HS-5 (cell line): ENCODE measurements at places on chromosomes 3 and 15.

DNA sequence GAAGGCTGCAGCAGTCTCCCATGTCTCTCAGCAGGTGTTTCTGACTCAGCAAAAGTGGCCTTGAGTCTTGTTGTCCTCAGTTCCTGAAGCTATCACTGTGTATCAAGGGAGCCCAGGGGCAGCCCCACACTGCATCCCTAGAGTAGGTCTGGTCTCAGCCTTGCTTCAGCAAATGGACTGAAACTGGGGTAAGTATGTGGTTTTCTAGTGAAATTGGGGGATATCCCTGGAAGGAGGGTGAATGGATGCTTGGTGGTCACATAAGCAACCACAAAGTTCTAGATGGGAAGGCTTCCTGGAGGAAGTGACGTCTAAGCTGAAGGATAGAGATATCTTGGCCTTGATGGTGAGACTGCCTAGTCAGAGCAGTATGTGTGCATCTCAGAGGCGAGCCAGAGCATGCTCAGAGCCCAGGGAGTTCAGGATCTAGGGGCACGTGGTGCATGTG lies 38.4 kb downstream of the TMEM158 start:
- no peak for DNase-seq

- DNase-seq: no peak
Observed at GRCh38 chr3:186643493-186643892, 3.3 kb downstream of the FETUB start.

DNA sequence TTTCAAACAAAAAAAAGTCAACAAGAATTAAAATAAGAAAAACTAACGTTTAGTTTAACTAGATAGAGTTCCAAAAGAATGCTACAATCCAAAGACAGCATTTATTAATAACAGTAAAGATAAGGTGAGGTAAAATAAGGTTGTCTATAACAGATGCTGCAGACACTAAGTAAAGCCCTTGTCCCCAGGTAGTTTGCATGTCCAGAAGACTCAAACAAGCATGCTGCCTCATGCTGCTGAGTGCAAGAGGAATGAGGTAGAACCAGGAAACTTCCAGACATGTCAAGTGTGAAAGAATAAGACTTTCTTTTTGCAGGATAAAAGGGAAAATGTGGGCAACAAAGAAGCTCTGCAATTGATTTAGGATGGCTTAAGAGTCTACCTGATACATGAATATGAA lies 439.2 kb downstream of the PLOD2 start:
- DNase-seq: no peak

GRCh38 chr15:70098461-70099166 lies 897 bp upstream of the TLE3 start:
- no peak for DNase-seq

GRCh38 chr3:111589303-111590142 lies 5.6 kb downstream of the ZBED2 start:
- DNase-seq: no peak

- no peak for DNase-seq
Observed at GRCh38 chr3:122356402-122356801, 26.6 kb downstream of the MIX23 start.

GRCh38 chr15:56739964-56740640 lies 6.8 kb upstream of the ZNF280D start:
- DNase-seq: no peak

DNA sequence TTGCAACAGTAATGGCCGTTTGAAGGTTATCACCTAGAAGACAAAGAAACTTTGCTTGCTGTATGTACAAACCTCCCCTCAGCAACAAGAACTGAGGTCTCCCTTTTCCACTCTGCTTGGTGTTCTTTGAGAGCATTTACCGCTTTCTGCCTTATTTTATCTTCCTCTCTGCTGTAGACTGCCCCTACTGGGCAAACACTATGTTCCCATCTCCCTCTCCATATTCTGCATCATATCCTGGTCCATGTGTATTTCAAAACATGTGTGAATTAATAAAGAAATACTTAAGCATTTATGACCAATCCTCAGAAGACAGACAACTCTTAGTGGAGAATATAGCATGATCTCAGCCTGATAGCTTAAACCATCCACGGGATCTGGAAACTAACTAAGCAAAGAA lies 64.4 kb downstream of the ATP13A5 start:
- no peak for DNase-seq

DNA sequence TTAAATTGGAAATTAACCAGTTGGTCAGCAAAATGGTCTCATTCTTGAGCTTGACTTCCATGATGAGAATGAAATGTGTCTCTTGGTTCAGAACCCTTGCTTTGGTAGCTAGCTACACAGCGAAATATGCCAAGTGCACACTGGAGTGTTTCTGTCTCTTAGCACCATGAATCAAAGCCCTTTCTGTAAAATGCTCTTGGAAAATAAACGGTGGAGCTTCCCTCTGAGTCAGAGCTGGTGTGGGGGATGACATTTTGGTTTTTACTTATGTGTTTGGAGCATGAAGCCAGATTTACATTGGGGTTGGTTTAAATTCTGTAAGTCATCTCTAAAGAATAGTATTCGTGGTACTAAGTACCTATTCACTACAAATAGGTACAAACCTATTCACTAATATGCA lies 85.1 kb upstream of the NANOGP8 start:
- no peak for DNase-seq

DNA sequence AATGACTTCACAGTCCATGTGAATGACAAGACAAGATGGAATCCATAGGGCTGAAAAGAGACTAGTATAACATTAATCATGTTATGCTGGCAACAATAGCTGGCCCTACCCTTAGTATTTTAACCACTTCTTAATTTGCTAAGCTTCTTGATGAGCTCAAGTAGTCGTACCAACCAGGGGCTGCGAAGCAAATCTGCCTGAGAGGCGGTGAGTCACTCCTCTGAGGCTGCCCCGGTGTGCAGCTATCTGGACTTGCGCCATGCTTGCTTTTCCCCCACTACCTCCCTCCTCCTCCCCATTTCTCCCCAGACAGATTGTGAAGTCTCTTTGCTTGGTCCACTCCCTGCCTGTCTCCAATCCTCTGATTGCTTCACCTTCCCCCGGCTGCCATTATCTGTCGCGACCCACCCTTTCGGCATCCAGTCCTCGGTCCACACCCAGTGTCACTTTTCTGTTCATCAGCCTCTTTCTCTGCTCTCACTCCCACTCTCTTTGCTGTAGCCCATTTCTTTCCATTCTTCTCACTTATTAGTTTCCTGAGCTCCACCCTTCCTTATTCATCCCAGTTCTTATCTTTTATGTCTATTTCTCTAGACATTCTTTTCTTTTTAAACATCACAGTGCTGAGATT lies 42.7 kb downstream of the DUT start:
- DNase-seq: no peak

DNA sequence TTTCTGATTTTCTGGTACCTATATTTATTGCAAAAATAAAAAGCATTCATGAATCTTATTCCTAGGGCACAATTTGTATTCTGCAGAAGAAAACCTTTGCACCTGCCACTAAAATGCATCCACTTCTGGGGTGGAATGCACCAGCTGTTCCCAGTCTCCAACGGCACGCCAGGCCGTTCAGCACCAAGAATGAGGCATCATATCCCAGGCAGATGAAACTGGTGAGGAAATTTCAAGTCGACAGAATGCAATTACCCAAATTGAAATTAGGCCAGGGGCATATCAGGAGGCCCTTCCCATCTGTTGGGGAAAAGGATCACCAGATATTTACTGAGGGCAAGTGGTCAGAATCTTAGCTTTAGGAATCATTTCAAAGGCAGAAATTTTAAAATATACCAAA lies 13.6 kb upstream of the RBMS3 start:
- no peak for DNase-seq

DNA sequence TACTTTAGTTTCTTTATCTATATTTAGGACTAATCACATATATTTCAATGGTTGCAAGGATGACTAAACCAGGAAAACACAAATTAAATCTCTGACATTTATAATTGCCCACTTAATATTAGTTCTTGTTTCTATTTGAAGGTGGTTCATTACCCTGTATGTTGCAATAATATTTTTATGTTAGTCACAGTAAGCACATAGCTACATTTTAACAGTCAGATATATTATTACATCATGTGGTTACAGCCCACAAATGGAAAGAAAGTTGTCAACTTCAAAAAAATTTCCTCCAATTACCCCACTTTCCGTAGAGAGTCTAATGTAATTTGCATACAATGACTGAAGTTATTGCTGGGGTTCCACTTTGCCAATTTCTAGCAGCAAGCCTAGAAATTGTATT lies 114.6 kb downstream of the TUSC7 start:
- no peak for DNase-seq

DNA sequence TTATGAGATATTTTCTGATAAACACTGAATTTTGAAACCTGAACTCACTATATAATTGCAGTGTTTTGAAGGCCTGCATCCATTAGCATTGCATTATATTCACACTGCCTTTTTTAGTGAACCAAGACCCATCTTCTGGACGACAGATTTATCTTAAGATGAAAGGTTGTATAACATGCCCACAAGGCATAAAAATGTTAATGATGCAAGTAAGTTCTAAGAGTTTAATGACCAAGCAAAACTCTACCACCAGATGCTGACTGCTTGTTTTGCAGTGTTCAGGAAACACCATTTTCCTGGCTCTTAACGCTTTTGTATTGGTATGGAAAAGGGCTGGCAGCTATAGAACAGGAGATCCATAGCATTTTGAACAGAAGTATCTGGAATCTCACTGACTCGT lies 46.1 kb downstream of the USP50 start:
- DNase-seq: no peak
